ENCODE measurements at places on chromosomes 5 and 9.

DNA sequence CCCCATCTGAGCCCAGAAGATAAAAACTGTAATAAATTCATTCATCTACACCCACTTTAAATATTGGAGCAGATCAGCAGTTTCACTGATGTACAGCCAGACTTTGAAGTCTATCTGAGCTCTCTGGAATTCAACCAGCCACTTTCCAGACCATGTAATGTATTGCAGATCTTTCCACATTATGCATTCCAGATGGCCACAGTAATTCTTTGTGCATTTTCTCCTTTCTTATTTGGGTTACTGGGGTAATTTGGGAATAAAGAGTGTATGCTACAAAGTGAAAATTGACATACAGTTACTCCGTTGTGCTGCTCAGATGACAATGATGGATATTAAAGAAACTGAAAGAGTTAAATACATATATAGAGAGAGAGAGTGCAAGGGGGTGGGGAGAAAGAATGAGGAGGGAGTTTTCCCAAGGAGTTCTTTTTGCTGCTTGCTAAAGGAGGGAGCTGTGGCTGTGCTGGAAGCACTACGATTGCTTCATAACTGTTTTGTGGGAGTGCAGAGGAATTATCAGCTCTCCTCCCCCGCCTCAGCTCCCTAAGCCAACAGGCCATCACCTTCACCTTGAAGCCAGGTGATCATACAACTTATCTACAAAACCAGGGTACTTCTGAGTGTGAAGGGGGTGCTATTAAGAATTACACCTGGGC, 152.8 kb downstream of the GAS1 start:
- DNase-seq = peak; percentile 82

DNA sequence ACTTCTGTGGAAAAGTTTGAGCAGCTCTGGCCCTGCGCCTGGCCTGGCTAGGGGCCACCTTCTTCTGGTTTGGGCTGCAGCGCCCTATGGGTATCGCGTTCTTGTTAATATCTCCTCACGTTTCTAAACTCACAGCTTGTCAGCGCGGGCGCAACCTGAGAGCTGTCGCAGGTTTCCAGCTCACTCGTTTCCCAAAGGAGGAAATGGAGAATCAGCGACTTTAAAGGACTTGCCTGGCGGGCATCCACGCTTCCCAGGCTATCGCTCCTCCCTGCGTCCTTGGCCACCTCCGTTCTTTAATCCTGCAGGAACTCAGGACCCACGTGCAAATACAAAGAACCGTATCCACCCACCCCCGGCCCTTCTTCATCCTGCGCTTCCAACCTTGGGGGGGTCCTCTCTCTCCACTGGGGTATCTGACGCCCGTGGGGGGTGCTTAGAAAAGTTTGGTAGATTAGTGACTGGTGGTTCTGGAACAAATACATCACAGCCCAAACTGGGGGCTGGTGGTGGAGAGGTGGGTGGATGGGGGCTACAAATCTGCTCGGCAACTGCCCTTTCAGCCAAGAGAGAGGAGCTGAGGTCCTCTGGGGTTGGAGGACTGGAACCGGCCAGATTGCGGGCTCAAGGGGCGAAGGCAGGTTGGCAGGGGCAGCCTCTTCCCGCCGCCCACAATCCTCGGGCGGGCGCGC, 578 bp upstream of the PSAT1 start:
- DNase-seq = peak; percentile 38

DNA sequence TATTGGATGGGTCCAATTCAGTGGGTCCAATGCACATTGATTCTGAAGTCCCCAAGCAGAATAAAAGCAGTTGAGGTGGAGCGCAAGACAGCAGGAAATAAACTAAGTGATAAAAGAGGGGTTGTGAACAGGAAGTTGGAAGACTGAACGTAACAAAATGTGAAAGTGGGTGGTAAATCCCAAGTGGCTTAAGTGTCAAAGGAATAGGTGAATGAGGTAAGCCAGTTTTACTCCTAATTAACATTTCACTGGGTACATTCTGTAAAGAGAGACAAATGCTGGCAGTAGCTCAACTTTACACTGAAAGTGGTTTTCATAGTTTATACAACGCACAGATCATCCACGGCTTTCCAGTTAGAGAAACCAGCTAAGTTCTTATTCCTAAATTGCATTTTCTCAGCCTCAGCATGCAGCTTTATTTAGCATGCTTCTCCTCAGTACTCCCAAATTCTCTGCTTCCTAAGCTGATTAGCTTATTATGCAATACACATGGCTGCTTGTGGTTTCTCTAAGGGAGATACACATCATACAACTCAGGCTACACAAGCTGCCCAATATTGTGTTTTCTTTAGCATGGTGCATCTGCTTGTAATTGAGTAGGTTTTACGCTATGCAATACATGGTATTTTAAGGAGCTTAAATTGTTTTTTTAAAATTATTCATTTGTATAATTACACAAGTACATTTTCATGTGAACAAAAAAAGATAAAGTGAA, 34.2 kb upstream of the HSD17B4 start:
- peak; percentile 84 for DNase-seq

DNA sequence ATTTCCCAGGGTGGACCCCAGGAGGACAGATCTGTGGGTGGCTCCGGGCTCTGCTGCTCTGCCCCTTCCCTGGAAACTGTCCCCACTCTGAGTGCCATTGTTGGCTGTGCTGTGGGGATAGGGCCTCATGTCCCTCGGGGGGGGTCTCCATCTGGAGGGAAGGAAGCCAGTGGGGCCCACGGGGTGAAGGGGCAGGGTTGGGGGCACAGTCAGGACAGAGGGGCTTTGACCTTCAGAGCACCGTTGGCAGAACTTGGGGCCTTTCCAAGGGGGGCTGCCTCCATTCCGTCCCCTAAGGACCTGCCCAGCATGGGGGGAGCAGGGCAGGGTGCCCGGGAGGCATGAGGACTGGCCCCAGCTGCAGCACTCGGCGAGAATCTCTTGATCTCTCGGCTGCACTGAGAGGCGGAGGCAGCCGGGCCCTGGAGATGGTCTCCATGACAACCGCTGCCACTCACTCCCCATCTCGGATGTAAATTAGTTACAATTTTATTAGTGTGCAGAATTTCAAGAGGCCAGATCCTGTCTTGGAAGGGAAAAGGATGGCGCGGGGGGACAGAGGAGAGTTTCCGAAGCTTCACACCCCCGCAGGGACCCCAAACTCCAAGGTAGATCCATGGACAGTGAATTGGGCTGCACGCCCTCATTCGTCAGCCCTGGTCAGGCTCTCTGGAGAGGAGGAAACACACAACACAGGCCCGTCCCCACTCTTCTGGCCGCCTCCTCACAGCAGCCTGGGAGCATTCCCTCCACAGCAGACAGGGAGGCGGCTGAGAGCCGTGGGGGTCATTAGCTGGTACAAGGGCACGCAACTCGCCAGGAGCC, 216.2 kb upstream of the IER5L start:
- no peak for DNase-seq

GRCh38 chr5:138488481-138488945, 23.2 kb downstream of the EGR1 start:
- peak; percentile 33 for DNase-seq

DNA sequence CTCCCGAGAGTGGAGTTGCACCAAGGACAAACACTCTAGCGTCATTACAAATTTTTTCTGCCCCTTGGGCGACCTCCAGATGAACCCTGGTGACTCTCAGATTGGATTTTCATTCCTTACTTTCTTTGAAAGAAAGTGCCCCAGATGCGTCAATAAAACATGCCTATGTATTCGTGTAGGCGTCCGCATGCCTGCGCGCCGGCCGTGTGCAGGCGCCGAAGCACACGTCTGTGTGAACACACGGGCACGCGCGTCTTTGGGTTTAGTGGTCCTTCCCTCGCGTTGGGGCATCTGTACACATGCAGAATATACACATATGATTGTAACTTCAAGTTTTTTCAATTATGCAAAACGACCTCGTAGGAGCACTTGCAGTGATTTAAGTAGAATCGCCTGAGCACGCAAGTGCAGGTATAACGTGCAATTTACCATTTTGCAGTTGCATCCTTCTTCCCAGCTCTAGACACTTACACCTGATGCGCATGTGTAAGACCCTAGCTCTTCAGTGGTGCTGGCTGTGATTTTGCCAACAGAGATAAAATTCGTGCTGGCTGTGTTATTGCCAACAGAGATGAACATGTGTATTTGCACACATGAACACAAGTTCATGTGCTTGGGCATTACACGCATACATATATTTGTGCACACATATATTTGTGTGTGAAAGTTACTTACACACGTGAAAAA, 1.9 kb upstream of the LHX2 start:
- DNase-seq = no peak

GRCh38 chr5:143588933-143589662, 185.6 kb upstream of the NR3C1 start:
- DNase-seq = no peak

GRCh38 chr5:150780816-150781221, 2.3 kb downstream of the SMIM3 start:
- DNase-seq = peak; percentile 47

- peak; percentile 6 for DNase-seq
These were observed 157.9 kb downstream of the ALDH1A1 start for GRCh38 chr9:72794946-72795345.

DNA sequence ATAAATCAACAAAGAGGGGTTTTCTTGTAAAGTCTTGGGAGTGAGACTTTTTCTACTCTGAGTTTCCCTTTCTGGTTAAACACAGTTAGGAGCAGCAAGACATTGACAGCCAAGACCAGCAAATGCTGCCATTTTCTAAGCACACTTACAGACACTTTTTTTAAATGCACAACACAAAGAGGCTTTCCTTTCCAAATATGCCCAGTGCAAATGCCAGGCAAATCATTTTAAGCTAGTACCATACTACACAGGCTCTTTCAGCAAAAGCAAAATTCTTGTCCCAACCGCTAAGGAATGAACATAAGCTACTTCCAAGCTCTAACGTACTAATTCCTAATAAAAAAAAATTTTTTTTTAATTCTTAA, 68.2 kb downstream of the DENND1A start:
- DNase-seq = no peak

DNA sequence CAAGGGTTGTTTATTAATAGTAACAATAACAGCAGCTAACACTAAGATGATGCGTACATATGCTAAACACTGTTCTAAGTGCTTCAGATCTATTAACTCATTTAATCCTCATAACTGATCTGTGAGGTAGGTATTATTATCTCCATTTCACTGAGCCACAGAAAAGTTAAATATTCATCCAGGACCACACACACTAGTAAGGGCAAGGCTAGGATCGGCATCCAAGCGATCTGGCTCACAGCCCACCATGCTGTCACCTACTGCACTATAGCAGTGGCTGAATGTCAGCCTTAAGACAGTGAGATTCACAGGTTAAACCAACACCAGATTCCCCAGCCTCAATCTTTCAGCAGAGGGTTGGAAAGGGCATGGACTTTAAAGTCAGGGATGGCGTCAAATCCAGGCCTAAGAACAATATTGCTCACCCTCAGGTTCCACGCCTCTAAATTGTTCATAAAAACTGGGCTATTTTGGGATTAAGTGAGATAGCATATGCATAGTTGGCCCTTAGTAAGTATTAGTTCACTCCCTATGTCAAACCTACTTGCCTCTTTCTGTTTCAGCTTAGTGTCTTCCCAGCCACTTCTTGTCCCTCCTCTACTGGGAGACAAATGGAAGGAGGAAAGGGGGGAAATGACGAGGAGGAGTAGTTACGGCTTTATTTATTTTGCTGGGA, 150.8 kb downstream of the MAPKAP1 start:
- DNase-seq = no peak

DNA sequence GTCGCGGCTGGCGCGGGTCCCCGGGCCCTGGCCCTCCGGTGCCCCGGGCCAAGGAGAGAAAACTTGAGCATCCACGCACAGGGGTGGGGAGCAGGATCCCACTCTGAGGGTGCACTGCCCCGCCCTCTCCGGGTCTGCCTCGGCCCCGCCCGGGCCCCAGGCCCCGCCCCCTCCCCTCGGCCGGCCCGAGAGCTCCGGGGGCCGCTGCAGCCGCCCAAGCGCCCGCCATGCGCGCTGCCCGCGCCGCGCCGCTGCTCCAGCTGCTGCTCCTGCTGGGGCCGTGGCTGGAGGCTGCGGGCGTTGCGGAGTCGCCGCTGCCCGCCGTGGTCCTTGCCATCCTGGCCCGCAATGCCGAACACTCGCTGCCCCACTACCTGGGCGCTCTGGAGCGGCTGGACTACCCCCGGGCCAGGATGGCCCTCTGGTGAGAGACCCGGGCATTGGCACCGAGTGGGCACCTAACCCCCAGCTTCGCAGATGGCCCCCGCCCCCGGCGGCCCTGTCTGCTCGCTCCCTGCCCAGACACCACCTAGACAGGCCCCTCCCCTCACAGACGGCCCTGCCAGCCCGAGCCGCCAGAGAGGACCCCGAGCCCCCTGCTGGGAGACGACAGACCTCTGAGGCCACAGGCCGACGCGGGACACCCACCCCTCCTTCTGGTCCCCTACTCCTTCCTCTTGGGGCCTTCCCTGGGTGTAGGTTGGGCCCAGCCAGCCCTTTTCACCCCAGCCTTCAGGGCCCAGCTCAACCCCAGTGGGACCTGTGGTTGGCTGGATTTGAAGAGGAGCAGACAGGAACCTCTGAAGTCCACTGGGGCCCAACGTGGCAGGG, at the start of gene CERCAM:
Gene CERCAM (plus strand): TSS at position 207 of the 831 bp plus-strand sequence. CDS start 21 bp downstream, at position 228.
- DNase-seq = peak; percentile 39

- peak; percentile 17 for DNase-seq
These were observed 23.1 kb upstream of the CFAP157 start for GRCh38 chr9:127683723-127684122.

- no peak for DNase-seq
These were observed 9.4 kb upstream of the SPATA31D1 start for GRCh38 chr9:81979196-81979595.

GRCh38 chr9:7104625-7105024, 346.9 kb downstream of the KDM4C start:
- no peak for DNase-seq

- no peak for DNase-seq
These were observed 71.8 kb downstream of the ANGPTL2 start for GRCh38 chr9:127050591-127051001.

DNA sequence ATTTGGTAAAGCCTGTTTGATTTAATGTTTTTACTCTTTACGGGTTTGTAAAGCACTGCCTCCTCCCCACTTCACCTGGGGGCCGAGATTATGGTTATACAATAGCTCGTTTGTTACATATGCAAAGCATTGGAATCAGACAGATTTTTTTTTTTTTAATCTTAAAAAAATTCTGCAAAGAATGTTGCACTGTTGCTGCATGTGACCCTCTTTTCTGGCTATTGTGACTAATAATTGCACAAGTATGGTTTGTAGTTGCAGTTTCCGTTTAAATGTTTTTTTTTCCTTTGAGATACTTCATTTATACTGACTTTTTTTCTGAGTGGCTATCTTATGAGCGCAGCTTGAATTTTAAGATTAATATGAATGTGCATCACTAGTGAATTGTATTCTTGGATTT, 165.3 kb downstream of the KDM4C start:
- DNase-seq = no peak
